NCI-H2227 treated with DMSO at 0.1 percent for 48 hours (cell line): ENCODE measurements at places on chromosomes 6 and 20.

- DNase-seq, result no peak
These were observed 4.7 kb upstream of the SPAG4 start for GRCh38 chr20:35610833-35611427.

DNA sequence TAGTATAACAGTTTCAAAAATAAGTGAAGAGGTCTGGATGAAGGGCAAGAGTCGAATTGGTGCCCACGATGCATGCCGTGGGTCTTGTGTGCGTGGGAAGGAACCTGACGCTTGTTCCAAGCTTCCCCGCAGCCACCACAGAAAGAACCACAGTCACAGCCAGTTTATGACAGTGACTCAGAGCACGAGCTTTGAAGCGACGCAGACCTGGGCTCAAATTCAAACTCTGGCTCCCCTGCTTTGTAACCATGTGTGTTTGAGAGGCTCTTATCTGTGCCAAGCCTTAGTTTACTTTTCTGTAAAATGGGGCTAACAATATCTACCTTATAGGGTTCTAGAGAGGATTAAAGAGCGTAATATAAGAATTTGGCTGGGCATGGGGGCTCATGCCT lies 65.5 kb downstream of the SYNJ2 start:
- DNase-seq, result no peak

DNA sequence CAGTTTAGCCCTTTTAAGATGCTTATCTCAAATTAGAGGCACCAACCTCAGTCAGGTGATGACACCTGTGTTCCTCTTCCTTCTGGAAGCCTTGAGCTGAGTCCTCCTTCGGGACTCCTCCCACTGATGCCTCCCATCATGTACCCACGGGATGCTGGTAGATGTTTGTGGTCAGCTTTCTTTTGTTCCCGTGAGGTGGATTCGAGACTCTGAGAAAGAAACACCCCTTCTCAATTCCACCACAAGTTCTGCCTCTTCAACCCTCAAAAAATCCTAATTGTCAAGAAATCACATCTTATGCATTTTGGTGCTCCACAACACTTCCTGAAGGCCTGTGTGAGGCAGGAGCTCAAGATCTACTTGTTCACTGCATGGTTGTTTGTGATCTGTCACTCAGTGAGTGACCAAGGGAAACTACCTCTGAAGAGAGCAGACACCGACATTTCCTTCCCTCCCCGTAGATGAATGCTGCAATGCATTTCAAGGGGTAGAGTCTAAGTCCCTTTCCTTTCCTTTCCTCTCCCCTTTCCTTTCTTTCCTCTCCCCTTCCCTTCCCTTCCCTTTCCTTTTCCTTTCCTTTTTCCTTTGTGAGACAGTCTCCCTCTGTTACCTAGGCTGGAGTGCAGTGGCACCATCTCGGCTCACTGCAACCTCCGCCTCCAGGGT lies 50.5 kb downstream of the PCNA start:
- DNase-seq, result no peak

GRCh38 chr6:127533736-127534135 lies 14.6 kb upstream of the MTCL3 start:
- DNase-seq, result no peak
